ENCODE measurements at places on chromosomes 5 and 9.

- no peak for DNase-seq
These were observed 945.6 kb upstream of the ARRDC3 start for GRCh38 chr5:92328584-92329259.

DNA sequence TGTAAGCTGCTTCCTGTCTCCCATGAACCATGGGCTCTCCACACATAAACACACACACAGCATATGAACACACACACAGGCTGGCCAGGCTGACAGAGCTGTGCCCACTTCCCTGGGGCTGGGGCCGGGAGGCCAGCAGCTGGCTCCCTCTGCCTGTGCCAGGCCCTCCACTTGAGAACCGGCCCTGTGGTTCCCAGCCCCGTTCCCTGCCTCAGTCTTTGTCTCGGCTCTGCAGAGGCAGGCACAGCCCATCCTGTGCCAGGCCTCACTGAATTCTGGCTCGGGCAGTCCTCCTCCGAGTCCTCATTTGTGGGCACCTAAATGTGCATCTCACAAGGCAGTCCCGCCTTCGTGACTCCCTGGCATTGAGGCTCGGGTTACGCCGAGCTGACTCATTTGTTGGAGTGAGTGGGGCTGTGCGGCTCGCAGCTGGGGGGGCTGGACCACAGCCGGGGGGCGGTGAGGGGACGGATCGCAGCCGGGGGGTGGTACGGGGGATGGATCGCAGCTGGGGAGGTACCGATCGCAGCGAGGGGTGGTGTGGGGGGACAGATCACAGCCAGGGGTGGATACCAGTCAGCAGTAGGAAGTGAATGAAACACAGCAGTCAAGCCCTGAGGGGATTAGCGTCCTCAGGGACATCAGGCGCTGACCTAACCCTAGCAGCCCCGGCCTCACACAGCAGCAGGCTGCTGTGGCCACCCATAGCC is 72.3 kb downstream of the PSMB7 start:
- no peak for DNase-seq

DNA sequence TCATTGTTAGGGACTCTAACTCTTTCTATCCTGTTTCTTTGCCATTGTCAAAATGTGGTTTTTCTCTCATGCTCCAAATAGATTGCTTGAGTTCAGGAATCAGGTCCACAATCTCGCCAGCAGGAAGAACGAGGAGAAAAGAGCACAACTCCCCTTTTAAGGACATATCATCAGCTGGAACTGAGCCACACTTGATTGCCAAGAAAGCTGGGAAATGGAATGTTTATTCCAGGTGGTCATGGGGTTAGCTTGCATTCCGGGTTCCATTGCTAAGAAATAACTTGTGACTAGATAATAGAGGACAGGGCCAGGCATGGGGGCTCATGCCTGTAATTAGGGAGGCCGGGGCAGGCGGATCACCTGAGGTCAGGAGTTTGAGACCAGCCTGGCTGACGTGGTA is 32.4 kb upstream of the C9orf57 start:
- no peak for DNase-seq

DNA sequence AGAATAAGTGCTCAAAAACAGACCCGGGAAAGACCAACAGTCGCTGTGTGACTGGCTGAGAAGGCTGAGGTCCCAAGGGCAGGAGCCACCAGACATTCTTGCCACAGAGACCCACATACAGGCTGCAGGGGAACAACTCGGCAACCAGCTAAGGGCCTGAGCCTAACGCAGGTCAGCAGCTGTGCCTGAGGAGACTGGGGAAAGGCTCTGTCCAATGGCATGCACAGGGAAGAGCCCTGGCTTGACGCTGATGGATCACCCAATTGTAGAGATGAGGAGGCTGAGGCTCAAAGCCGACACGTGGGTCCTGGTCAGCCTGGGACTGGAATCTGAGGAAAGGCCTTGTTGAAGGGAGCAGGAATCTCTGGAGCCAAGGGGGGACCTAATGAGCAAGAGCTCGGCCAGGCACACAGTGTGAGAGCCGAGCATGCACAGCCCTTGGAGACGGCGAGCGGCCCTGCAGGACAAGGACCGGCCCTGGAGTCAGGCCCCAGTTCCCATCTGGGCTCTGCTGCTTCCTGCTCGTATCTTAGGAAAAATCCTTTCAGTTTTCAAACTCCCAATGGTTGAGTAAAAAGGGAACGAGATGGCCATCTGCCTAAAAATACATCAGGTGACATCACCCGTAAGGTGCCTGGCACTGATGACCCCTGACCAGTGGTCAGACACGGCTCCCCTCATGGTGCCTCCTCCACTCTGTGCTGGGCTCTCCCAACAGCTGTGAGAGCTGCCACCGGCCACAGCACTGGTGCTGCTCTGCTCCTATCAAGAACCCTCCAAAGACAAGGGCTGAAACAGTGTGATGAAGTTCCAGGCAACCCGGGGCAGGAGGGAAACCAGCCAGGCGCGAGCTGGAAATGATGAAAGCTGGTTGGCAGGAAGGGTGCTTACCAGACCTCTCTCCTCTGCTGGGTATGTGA is 16.4 kb downstream of the LMAN2 start:
- DNase-seq: no peak

DNA sequence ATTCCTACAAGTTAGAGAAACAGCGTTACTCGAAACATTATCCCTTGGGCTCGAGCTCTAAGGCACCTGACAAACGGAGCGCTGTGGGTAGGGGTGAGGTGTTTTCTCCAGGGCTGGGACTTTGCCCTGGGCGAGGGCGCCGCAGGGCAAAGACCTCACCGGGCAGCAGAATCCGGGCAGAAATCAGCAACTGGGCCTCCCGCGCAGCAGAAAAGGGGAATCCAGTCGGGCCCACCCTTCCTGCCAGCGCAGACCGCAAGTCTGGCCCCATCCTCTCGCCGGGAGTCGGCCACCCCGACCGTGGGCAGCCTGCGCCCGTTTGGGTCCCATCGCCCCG is 430 bp upstream of the MSH3 start:
- DNase-seq: peak; percentile 7

DNA sequence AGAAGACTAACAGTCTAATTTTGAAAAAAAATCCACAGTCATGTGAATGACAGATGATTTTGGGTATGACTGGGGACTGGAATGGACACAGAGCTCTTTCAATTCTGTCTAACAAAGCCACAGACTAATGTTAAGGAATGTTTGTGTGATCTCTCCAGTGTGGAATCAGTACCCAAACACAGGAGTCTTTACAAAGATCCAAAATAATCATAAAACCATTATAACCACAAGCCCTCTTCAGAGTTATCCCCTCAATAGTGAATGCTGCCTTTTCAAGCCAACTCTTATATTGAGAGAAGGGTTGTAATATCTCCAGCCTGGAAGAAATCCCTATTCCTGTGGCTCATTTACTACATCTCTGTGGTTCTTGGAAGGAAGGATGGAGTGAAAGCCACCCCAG is 552.0 kb upstream of the CLINT1 start:
- DNase-seq: no peak

GRCh38 chr5:171102877-171103610 is 206.0 kb upstream of the TLX3 start:
- no peak for DNase-seq

DNA sequence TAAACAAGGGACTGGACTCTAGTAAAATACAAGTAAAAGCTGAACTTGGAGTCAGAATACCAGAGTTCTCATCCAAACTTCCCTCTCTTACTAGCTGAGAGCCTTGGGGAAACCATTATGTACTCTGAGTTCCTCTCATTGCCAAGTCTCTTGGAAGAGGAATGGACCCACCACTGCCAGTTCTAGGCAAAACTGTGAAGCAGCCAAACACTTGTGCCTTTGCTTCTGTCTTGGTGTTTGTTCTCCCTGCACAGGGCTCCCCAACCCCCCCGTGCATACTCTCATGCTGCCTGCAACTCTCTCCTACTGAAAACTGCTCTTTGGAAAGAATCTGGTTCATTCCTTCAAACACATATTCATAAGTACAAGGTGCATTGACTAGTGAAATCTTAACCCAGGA is 102.6 kb downstream of the PDZD2 start:
- no peak for DNase-seq

GRCh38 chr5:108386345-108387061 is 4.6 kb upstream of the FBXL17 start:
- DNase-seq: no peak

GRCh38 chr5:16066810-16067209 is 112.8 kb downstream of the MARCHF11 start:
- no peak for DNase-seq

GRCh38 chr5:143219696-143220095 is 183.8 kb downstream of the NR3C1 start:
- no peak for DNase-seq

DNA sequence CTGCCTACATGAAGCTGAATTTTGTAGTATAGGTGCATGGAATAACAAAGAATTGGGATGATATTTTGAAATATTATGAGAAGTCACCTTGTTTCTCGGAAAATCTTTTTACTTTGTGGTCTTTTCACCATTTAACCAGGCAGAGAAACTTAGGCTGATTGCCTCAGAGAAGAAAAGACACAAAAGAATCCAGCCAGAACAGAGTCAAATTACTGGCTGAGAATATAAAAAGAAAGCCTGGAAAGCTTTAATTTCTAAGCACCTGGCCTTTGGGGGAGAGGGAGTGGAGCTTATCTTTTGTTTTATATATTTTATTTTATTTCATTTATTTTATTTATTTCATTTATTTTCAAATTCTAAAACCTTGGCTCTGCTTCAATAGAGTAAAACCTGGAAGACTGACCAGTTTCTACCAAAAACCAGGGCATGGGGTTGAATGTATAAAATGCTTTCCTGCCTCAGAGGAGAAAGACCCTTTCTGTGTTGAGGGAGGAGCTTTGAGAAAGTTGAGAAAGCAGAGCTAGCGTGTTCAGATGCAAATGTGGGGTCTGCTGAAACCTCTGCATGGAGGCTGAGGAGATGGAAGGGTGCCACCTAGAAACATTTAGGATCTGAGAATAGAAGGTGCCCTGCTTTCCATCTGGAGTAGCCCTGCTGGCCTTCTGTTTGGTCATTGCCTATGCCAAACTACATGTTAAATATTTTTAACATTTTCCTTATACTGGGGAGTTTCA is 81.6 kb downstream of the NREP start:
- no peak for DNase-seq

DNA sequence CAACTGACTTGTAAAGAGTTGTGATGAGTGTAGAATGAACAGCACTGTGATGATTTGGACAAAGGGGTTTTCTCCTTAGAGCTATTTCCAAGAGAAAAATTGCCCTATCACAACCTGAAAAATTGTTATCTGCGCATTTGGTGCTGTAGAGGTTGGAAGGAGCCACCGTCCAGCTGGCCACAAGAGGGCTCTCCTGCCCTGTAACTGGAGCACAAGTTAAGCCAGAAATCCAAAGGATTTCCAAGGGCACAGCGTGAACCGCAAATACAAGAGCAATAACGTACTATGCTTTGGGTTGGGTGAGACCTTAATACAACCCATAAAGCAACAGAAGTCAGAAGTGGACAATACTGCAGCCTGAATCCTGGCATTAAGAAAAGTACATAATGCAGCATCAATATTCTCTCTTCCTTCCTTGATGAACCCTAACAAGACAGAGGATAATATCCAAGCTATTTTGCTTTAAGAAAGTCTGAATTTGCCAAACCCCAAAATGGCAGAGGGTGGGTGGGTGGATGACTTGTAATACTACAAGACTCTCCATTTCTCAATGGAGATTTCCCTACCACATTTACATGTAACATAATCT is 56.8 kb upstream of the SMIM32 start:
- DNase-seq: peak; percentile 17

GRCh38 chr5:26024774-26025173 is 1013.6 kb downstream of the CDH9 start:
- DNase-seq: no peak

- peak; percentile 48 for DNase-seq
These were observed 777 bp downstream of the ENDOG start for GRCh38 chr9:128818839-128819715.

- DNase-seq: no peak
These were observed 179.8 kb downstream of the FANCC start for GRCh38 chr9:95137587-95138145.

GRCh38 chr5:35331956-35332950 is 102.0 kb upstream of the PRLR start:
- DNase-seq: no peak

GRCh38 chr9:3900673-3901318 is 375.0 kb upstream of the RFX3 start:
- DNase-seq: no peak

DNA sequence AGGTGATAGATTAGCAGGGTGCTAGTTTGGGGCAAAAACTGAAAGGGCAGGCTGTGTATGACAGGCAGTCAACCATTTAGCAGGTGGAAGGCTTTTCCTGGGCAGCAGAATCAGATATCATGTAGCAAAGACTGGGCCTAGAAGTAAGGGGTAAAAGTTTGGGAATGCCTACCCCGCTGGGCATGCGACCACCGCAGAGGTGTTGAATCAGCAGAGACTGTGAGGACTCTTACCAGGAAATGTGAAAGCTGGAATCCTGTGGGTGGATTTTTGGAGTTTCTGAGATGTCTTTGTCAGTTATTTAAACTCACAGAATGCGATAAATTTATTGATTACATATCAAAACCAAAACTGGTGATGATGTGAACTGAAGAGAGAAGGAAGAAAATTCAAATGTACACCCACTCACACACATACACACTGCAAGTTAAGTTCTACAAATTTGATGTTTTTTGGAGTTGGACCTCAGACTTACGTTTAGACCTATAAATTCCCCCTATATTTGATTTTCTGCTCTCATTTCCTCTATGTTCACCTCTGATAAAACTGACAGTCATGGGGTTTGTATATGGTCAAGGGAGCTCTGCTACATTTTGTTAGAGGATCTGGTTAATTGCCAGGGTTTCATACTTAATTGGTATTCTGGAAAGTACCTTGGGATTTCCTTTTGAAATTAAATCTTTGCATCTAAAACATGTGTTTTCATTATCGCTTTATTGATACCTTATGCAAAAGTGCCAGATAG is 333.6 kb downstream of the CSNK1G3 start:
- no peak for DNase-seq

- no peak for DNase-seq
These were observed 295.3 kb upstream of the DMRT1 start for GRCh38 chr9:546235-546634.

DNA sequence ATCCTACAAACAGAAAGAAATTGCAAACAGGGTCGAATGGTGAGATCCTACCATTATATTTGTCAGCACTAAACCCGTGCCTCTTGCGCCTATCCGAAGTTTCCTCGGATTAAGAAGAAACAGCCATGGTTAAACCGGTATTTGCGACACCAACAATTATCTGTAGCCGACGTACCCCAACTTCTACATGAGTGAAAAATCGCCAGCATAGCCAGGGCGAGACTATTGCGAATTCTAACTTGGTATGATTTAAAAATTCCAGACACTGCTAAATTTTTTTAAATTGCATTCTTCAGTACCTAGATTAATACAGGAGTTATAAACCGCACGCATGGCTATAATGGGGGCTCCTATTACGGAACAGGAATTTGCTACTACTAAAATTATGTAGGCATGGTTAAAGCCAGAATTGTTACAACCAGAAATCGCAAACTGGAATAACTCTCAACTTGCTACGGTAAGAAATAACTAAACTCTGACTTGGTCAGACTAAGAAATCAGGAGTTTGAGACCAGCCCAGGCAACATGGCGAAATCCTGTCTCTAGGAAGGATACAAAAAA is 25.3 kb upstream of the ANXA2R start:
- no peak for DNase-seq

All from GM19239 (cell line).